Stimulated activated CD4-positive, alpha-beta T cell treated with anti-CD3 and anti-CD28 coated beads, Interleukin-15, amount 100 ng/mL, for 1 hour (primary cell): ENCODE measurements at places on chromosomes 12 and 14.

GRCh38 chr12:45768194-45768593 lies 38.7 kb downstream of the ARID2 start:
- DNase-seq, result no peak

DNA sequence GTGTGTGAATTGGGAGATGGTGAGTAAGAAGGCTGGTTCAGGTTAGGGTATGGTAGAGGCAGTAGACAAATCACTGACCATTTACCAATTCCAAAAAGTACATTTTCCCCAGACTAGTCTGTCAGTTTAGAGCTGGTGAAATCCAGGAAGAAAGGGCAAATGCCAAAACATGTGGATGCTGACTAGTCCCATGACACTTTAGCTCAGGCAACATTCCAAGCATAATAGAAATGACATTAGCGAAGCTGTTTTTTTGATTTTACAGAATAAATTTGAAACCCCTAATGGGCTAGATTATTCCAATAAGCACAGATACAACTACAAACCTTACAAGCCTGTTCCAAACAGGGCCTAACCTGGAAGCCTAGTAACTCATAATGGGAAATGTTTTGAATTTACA lies 884.2 kb downstream of the FLRT2 start:
- no peak for DNase-seq

GRCh38 chr12:52685406-52685890 lies 5.2 kb upstream of the KRT1 start:
- no peak for DNase-seq

DNA sequence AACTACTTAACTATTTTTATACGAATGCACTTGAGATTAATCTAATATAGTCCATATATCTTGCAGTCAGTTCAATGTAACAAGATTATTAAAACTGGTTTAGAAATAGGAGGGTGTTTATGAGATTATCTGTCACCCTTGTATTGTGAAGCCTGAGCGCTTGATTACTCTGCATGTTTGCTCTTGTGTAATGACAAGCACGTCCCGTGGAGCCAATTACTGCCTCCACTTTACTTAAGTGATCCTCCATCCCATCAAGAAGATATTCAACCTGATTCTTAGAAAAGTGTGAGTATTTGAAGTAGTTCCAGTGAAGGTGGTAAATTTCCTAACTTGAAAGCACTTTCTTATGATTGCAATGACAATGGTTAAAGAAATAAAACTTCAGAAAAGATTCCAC lies 415.2 kb upstream of the GARIN6 start:
- DNase-seq, result no peak

DNA sequence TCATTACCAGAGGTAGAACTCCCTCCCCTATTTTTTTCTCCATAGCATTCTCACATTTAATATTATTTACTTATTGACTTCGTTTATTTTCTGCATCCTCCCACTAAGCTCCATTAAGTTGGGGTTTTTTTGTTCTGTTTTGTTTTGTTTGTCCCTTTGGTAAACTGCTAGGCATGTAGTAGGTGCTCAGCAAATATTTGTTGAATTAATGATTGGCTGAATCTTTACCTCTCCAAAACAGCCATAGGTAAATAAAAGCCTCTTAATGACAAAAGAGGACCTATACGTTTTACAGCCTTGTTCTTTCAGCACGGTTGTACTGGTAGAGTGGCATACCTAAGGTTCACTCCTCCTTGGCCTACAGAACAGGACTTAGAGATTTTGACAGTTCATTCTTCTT lies 52.0 kb downstream of the PRORP start:
- DNase-seq, result no peak

DNA sequence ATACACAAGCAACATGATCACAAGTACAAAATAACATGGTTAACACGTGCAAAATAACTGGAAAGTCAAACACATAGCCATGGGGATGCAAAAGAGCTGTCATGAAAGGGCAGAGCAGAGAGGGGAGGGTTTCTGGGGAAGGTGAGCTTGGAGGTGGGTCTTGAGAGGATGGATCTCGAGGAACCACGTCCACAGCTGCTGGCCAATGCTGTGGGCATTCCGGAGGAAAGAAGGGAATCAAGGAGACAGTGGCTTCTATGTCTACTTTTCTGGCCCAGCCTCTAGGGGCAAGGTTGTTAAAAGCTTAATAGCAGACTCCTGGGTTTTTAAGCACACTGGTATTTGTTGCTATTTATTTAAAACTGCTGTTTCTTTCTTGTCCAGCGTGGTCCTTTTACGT lies 8.4 kb upstream of the MYH7 start:
- no peak for DNase-seq

DNA sequence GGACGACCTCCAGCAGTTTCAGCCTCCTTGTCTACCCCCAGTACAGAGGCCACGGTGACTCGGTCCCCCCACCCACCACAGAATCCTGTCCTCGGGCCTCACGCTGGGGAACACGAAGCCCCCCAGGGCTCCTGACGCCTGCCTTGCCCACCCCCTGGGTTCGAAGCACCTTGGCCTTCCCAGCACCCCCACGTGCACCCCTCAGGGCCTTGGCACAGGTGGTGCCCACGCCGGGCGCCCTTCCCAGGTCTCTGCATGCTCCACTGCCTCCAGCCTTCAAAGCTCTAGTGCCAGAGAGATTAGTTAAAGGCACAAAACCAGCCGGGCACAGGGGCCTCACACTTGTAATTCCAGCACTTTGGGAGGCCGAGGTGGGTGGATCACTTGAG lies 61.8 kb downstream of the NOC4L start:
- no peak for DNase-seq

- DNase-seq, result no peak
Measured at GRCh38 chr12:49100380-49100779, 5.8 kb upstream of the DHH start.
